T1000 (cell line): ENCODE measurements at places on chromosomes 4 and X.

- DNase-seq: no peak
These were observed 10.7 kb upstream of the SPCS3 start for GRCh38 chr4:176309046-176309445.

DNA sequence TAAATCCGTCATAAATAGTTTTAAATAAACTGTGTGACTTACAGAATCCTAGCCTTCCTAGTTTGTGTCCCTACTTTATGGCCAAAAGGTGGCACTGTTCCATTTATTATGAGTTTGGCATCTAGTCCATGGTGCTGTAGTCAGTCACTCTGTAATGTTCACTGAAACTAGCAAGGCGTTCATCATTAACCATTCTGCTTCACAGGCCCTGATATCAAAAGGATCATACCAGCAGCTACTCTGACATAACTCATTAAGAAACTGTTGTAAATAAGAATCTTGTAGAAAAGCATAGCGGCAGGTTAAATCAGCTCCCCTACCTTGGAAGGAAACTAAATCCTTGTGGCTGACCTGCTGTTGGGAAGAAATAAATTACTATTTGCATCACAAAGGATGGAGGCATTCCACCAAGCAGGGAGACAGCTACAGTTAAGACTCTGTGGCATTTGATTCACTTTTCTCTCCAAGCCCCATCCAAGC lies 919.6 kb upstream of the DIAPH2 start:
- no peak for DNase-seq

GRCh38 chr4:181416966-181417365 lies 826.2 kb upstream of the TENM3 start:
- DNase-seq: no peak

- DNase-seq: no peak
These were observed 14.1 kb upstream of the RTL3 start for GRCh38 chrX:78673246-78673645.

- no peak for DNase-seq
These were observed 50.0 kb downstream of the RTL5 start for GRCh38 chrX:72081605-72082320.

- DNase-seq: no peak
These were observed 355.7 kb upstream of the NOCT start for GRCh38 chr4:138659812-138660316.

- DNase-seq: no peak
These were observed 94.0 kb upstream of the ATP8A1 start for GRCh38 chr4:42750856-42751255.

DNA sequence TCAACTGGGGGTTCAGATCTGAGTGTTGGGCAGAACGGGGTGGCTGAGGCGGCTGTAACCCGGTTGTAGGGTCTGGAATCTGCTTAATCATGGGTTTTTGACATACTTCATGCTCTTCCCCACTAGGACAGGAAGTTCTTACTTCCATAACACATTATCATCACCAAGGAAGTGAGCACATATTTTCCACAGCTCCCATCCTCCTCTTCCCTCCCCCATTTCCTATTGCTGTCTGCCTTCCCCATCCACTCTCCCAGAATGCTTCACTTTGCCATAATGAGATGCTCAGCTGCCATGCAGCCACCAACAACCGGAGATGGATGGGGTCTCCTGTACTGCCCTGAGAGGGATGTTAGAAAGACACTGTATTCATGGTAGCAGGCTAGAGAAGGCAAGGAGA lies 6.4 kb upstream of the DCUN1D4 start:
- DNase-seq: no peak

- DNase-seq: no peak
These were observed 48.1 kb upstream of the ENPP6 start for GRCh38 chr4:184265546-184266351.

DNA sequence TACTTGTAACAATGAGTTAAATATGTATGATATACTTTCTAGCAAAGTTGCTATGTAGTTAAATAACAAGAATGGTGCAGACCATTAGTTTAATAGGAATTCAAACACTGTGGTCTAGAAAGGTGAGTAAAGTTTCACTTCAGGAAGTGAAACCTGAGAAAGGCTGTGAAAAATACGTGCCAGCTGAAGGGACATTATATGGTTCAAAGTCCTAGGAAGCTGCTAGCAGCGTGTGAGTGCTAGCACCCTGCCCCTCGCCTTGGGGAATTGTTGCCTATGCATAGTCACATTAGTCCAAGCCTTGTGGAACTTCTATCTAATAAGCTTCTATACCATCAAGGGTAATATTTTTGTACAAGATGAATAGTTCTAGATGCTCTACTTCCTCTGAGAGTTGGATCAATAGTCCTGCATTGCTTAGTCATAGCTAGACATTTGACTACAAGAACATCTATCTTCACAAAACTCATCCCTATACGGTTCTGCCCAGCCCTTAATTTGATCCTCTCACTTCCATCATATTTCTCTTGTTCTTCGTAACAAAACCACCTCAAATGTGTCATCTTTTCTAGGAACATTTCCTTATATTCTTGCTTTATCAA lies 45.8 kb upstream of the ARSJ start:
- no peak for DNase-seq

DNA sequence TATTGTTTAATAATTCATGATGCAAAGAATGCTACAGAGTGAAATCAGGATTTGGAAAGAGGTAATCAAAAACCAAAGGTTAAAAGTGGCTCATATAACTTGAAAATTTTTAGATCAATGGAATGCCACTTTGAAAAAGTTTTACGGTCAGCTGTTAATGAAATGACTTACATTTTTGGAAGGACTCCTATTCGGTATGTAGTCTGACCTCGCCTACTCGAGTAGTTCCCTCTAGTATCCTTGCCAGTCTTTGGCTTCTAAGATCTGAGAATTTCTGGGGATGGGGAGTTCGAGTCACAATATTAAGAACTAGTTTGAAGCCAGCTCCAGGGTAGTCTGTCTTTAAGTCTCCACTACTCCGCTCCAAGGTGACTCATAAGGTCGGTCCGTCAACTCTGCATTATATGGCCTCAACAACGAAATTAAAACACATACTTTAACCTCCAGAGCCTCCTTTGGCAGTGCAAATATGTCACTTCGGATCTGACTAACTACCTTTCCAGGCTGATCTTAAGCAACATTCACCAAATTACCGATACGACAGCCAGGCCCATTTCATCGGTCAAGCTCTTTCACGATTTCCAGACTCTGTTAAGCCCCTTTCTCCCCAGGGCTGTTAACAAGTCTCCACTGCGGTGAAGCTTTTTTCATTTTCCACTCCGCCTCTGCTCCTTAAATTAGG lies 733 bp upstream of the NAA15 start:
- no peak for DNase-seq

DNA sequence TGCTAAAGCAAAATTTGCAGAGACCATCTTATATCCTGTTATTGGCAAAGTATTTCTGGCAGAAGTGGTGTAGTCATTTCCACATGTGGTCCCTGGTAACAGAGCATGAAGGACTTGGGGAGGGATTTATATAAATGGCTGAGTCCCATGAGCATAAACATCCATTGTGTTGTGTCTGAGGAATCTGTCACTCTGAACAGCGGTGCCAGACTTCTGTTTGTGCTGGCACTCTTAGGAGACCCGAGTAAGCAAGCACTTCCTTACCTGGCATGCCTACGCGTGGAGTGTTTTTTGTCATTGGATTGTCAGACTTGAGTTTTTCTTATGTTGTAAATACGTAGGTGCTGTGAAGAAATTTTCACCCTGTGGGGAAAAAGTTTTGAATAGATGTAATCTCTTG lies 285.9 kb downstream of the ARHGAP10 start:
- DNase-seq: no peak

DNA sequence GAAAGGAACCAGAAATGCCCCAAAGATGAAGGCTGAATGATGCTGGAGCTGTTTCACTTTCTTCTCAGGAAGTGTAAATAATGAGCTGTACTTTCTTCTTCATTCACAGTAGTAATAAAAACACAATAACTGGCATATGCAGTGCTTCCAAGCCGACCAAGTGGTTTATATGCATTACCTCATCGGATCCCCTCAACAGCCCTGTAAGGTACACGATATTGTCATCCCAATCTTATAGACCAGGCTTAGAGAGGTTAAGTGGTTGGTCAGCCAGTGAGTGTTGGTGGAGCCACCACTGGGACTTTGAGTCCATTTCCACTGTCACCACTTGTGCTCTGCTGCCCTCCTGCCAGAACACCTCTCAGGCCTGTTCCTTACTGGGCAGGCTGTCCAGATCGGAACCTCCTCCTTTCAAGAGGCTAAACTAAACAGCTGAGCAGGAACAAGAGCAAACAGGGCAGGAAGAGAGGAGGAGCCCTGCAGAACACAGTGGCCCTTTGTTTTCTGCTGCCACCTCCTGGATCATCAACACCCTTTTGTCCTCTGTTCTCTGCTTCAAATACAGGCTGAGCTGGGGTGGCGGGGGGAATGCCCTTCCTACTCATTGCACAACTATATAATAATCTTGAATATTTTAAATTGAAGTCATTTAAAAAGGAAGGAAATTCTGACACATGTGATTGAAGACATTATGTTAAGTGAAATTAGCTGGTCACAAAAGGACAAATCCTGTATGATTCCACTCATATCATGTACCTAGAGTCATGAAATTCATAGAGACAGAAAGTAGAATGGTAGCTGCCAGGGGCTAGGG lies 112.5 kb upstream of the ATP6AP2 start:
- no peak for DNase-seq

- DNase-seq: no peak
These were observed 107.6 kb downstream of the ATXN3L start for GRCh38 chrX:13212191-13212651.

- no peak for DNase-seq
These were observed 1.6 kb downstream of the PCDH10 start for GRCh38 chr4:133150486-133151340.

- no peak for DNase-seq
These were observed 140.3 kb downstream of the INPP4B start for GRCh38 chr4:142705820-142706219.

GRCh38 chr4:40176602-40177001 lies 20.2 kb upstream of the RHOH start:
- no peak for DNase-seq

GRCh38 chr4:87251106-87251505 lies 30.7 kb upstream of the KLHL8 start:
- no peak for DNase-seq

DNA sequence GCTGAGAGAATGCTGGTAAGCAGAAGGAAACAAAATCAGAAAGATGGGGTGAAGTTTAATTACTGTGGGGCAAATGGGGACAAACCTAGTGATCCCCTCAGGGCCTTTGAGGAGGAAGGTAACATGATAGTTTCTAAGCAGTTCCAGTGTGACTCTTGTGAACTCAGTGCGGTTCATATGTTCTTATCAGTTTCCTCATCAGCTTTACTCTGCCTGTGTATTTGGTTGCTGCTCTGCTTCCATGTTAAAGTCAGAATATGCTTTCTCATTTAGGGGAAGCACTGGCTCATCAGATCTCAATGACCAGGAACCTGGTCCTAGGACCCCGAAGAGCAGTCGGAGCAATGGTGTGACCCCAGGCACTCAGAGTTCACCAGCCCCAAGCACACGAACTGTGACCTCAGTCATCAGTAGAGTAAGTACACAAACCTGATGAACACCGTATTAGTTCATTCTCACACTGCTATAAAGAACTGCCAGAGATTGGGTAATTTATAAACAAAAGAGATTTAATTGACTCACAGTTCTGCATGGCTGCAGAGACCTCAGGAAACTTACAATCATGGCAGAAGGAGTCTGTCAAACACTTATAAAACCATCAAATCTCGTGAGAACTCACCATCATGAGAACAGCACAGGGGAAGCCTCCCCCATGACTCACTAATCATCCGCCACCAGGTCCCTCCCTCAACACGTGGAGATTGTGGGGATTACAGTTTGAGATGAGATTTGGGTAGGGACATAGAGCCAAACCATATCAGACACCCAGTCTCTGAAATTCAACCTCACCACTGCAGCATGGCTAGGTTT lies 83.0 kb downstream of the SYTL5 start:
- no peak for DNase-seq

DNA sequence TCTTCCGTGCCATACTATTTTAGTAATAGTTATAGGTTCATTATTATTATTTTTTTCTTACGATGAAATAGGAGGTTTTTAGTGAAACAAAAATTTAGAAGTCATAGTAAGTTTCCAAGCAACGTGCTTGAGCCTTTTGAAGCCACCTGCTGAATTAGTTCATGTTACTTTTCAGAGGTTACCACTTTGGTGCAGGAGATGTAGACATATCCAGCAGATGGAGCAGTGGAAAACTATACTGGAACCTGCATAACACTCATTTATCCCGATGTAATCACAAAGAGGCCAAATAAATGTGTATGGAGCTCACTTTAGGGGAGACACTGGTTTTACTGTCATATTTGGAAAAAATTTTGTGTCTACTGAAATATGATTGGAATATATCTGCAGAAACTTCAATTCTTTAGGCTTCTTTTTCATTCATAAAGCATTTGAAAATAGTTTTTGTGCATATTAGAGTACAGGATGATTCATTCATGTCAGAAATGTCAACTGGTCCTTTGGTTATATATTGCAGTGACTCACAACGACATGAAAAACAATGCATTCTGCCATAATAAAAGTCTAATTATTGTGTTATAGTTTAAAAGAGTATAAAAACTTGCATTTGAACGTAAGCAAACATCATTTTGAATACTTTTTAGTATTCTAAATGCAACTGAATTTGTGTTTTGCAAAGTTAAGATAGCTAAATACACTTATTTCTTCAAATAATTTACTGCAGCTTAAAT lies 2182.9 kb upstream of the TENM3 start:
- DNase-seq: no peak

GRCh38 chr4:37434469-37434868 lies 189.9 kb downstream of the NWD2 start:
- no peak for DNase-seq

DNA sequence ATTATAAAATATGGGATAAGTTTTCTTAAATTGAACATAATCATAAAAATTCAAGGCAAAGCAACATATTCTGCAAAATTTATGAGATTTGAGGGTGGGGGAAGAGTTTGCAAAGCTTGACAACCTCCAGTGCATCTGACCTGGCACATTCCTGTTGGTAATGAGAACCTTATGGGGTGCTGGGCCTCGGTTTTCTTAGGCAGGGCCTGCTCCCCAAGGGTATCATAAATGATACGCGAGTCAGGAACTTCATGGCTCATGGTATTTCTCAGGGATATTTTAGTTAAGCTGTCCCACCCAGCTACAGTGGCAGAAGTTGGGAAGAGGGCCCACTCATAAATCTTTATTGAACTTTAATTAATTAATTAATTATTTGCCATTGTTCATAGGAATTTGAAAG lies 13.2 kb downstream of the AFF2 start:
- DNase-seq: no peak

- no peak for DNase-seq
These were observed 15.7 kb upstream of the DRP2 start for GRCh38 chrX:101203761-101204351.

DNA sequence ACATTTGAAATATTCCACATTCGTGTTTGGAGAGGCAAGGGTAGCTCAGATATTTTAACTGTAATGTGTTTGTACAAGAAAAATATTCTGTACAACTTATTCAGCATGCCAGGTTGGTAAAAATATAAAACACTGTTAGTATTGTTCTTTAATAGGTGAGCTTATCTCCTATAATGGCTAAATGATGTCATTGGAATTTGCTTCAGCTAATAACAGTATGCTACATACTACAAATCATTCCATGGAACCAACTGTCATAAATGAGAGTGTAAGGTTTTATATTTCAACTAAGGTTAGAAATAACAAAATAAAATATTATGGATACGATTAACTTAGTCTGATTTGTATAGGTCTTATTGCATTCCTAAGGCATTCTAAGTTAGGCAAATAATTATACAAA lies 206.6 kb downstream of the ADGRL3 start:
- no peak for DNase-seq
